ENCODE measurements at places on chromosomes 3 and 15. TPM values are rescaled to one million over a fixed set of nuclear protein-coding genes. Genes with fewer than 3 reads are reported as not detected.

DNA sequence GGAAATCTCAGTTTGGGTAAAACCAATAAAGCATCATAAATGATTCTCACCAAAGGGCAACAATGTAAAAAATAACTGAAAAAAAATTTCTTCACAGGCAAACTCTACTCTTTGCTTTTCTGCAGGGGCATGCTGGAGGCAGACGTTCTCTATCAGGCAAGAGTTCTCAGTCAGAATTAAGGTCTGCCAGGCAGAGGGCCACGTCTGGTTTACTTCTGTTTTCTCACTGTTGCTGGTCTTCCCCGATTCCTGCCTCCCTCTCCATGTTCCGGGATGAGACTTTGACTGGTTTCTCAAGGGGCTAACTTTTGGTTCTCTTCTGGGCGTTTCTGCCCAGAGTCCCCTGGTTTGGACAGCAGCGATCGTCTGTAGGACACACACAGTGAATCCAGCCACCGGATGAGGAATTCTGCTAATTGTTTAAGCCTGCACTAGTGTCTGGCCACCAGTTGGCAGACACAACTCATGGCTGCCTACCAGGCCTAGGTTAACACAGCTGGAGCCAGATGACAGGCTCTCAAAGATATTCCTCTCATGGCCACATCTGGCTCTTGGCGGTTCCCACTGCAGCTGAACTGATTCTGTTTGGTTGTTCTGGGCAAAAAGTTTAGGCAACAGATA is 273.1 kb downstream of the FOXP1 start:
- DNase-seq: peak; percentile 81

DNA sequence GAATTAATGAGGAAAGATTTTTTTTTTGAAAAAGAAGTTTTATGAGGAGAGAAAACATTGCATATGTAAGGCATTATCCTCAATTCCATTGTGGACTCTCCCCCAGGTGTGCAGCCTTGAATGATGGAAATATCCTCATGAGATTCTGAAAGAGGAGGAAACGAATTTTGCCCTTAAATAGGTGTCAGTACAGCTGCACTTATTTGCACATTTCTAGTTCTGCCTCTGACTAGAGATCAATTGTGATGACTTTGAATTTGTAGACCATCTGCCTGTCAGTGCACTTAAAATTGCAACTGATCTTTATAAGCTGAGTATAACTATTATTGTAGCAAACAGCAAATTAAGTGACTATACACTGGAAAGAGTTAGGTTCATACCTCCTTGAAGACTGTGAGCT is 141.8 kb downstream of the UBE2E2 start:
- no peak for DNase-seq

DNA sequence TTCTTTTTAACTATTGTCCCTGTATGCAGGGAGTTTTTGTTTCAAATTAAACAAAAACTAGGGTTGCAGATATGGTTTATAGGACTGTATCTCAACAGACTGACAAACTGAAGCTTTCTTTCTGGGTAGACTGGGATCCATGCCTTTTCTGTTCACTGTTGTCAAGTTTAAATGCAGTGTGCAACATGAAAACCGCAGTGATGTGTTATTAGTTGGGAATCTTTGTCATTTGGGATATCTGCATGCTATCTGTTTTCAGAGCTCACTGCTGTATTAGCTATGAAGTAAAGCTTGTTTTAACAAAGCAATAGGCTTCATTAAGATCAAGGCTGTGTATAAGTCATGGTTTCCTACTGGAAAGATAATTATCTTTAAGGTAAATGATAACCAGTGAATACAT is 21.4 kb upstream of the MCF2L2 start:
- no peak for DNase-seq

GRCh38 chr15:35753486-35753885 is 207.5 kb upstream of the DPH6 start:
- DNase-seq: peak; percentile 90

DNA sequence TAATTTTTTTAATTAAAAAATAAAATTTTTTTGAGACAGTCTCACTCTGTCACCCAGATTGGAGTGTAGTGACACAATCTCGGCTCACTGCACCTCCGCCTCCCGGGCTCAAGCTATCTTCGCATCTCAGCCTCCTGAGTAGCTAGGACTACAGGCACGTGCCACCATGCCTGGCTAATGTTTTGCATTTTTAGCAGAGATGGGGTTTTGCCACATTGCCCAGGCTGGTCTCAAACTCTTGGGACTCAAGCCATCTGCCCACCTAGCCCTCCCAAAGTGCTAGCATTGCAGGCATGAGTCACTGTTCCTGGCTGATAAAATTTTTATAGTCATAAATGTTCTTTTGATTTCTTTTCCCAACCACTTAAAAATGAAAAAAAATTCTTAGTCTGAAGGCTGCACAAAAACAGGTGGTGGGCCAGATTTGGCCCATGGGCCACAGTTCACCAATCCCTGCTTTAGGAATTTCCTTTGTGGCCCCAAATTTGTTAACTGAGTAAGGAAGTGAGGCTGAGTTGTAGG is 9.2 kb downstream of the UBA5 start:
- DNase-seq: peak; percentile 21

- DNase-seq: peak; percentile 87
These were observed 40.0 kb downstream of the FMN1 start for GRCh38 chr15:33154351-33155166.

DNA sequence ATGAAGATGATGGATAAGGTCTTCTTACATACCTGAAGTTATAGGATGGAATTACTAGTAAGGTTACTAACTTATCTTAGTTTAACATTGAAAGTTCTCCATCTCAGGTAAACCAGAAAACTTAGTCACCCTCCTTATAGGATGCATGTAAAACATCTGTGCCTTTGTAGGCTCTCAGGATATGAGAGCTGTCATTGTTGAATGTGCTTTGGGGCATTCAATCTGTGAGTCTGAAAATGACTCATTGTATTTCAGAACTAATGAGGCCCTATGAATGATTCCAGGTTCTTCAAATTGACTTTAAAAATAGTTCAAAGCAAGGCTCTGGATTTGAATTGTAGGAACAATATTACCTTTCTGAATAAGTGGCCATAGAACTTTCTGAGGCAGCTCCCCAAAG is 237.7 kb upstream of the AZI2 start:
- DNase-seq: no peak

GRCh38 chr3:45906681-45907407 is 20.5 kb downstream of the CCR9 start:
- DNase-seq: peak; percentile 72

- DNase-seq: no peak
These were observed 4.1 kb downstream of the VHL start for GRCh38 chr3:10145685-10146084.

DNA sequence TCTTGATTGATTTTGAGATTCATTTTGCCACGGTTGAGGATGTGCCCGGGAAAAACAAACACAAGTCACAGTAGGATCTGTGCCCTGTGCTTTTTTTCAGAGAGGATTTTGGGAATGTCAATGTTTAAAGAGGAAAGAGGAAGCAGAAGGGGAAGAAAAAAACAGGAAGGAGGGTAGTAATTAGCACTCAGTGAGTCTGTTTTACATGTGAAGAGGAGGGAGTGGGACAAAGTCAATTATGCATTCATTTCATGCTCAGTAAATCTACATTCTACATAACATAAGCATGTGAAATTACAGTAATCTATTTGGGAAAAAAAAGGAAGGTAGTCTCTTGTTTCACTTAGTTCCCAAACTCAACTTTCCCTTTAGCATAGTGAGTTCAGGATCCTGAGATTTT is 18.3 kb upstream of the CD200 start:
- no peak for DNase-seq

DNA sequence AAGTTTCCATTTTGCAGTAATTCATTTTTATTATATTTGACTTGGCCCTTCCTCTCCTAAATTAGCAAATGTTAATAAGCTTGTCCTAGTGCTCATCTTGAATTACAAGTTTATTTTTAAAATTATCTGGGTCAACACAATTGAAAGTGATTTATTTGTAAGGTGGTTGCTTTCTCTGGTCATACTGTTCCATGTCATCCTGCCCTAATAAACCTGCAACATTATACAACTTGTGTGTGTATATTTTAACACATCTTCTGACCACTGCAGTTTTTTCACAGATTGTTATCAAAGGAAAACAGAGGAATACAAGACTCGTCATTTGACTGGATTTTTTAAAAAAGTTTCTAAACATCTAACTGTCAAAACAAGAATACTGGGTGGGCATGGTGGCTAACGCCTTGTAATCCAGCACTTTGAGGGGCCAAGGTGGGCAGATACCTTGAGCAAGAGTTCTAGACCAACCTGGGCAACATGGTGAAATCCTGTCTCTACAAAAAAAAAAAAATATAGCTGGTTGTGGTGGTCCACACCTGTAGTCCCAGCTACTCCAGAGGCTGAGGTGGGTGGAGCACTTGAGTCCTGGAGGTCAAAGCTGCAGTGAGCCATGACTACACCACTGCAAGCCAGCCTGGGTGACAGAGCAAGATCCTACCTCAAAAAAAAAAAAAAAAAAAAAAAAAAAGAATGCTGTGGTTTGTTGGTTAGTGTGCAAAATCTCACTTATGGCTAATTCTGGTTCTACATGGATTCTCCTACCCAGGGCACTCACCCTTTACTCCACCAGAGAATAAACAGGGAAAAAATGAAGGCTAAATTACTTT is 5.0 kb upstream of the LRRFIP2 start:
- DNase-seq: no peak

DNA sequence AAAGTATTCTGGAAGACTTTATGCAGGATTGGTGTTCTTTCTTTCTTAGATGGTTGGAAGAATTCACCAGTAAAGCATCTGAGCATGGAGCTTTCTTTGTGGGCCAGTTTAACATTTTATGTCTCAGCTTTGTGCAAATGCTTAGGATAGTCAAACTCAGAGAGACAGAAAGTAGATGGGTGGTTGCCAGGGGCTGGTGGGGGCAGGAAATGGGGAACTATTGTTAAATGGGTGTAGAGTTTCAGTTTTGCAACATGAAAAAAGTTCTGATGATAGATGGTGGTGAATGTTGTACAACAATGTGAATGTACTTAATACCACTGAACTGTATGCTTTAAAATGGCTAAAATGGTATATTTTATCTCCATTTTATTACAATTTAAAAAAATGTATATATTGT is 24.8 kb downstream of the SPCS1 start:
- DNase-seq: peak; percentile 17

- no peak for DNase-seq
These were observed 510.5 kb upstream of the CBLB start for GRCh38 chr3:106379251-106379750.

DNA sequence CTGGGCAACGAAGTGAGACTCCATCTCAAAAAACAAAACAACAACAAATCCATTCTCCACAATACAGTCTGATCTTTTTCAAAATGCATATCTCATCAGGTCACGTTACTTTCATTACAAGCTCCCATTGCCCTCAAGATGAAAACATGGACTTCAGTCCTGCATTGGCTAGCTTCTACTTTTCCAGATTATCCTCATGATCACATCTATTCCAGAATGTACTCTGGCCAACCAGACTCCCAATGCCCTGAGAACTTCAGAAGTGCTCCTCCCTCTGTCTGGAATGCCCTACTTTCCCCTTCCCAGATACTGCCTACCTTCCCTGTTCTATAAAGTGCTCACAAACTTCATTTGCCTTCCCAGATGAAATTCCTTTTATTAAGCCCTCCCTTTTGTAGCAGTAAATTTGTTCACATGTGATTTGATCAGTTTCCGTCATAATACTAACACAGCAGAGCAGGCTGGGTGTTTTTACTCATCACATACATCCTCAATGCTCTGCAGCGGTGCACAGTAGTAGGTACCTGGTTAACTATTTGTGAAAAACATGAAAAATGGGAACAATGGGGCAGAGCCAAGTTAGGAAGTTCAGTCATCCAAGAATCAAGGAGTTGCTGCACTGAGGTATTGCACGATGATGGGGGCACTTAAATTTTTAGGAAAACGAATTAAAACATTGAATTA is 5.3 kb downstream of the RPL22L1 start:
- peak; percentile 14 for DNase-seq

DNA sequence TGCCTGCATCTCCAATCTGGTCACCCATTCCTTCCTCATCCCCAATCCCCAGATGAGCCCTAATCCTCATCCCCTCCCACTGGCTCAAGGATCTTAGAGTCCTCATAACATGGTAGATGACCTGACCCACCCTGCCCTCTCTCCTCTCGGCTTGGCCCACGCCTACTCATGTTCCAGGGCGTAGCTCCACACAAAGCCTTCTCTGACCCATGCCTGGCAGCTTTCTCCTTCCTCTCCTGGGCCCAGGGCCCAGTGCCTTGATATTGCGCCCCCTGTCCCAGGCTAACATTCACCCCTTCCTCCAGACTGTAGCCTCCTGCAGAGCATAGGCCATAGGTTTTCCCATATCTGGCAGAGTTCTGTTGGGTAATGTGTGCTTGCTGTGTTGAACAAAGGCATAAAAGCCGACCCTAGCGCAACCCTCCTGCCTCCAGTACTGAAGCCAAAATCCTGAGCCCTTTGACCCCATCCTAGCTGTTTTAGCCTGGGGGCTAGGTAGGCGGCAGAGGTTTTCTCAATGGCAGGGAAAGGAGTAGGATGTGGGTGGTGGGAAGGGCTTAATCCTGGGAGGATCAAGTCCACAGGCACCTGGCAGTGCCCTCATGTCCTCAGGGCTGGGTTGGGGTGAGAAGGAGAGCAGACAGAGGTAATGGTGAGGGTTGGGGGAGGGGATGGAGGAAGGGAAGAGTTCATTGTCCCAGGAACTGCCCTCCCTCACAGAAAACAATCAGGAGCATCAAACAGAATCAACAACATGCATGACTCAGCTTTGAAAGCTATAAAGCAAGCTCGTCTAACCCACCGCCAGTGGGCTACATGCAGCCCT is 35.5 kb downstream of the MESD start:
- no peak for DNase-seq

GRCh38 chr3:125150525-125151441 is 61.8 kb downstream of the SLC12A8 start:
- peak; percentile 45 for DNase-seq

DNA sequence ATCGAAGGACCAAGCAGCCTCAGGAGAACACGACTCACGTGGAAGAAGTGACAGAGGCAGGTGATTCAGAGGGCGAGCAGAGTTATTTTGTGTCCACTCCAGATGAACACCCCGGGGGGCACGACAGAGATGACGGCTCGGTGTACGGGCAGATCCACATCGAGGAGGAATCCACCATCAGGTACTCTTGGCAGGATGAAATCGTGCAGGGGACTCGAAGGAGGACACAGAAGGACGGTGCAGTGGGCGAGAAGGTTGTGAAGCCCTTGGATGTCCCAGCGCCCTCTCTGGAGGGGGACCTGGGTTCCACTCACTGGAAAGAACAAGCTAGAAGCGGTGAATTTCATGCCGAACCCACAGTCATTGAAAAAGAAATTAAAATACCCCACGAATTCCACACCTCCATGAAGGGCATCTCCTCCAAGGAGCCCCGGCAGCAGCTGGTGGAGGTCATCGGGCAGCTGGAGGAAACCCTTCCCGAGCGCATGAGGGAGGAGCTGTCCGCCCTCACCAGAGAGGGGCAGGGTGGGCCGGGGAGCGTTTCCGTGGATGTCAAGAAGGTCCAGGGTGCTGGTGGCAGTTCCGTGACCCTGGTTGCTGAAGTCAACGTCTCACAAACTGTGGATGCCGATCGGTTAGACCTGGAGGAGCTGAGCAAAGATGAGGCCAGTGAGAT is 26.0 kb downstream of the SYNM start:
- no peak for DNase-seq

GRCh38 chr3:46208167-46208704 is at the start of gene CCR1:
CCR1 (minus strand) TSS chr3:46208313; CDS start chr3:46204313, 4,000 bp downstream.
- peak; percentile 58 for DNase-seq

The LYZL4 gene
- total RNA-seq: not detected

The TGM4 gene
- not detected for total RNA-seq

The RNF123 gene
- 19.5 TPM for total RNA-seq

The TYRO3 gene
- total RNA-seq: 9.8 TPM

The FANCD2OS gene
- not detected for total RNA-seq

The TXNRD3 gene
- 10.3 TPM for total RNA-seq

The UBA3 gene
- 93.3 TPM for total RNA-seq

The PPP1R14D gene
- total RNA-seq: not detected

The TMEM41A gene
- total RNA-seq: 8.3 TPM

The PYGO1 gene
- 10.1 TPM for total RNA-seq

The ARRDC4 gene
- total RNA-seq: 39.8 TPM
